ENCODE measurements at places on chromosomes 12 and 14.
A peak's percentile ranks its signal among the peaks of the same experiment; 100 is the strongest.

DNA sequence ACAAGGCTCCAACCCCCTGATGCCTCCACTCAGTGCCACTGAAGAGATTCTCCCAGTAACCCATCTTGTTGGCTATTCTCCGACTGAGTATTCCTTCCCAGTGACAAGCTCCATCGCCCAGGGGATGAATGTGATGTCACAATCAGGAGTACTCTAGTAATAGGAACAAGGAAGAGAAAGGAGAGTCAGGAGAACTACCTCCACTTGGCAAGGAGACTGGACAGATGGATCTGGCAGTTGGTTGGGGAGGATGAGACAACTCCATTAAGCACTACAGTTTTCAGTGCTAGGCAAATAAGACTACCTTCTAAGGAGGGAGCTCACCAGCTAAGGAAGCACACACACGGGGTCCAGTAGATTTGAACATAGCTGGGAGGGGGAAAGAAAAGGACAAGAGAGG is 5.3 kb downstream of the RNF41 start:
- DNase-seq = no peak

DNA sequence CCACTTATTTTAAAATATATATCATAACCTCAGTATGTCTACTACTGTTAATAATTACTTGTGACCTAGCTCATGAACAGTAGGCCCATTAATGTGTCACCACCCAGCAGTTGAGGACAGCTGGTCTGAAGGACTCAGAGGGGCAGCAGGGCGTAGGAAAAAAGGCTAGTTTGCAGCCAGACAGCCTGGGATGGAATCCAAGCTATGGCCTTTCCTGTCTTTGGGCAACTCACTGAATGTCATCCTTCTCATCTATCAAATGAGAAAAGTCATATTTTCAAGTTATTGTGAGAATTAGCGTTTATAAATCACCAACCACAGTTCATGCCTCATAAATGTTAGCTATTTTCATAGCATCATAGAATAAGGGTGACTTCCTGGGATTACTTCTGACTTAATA is 12.3 kb downstream of the DENND5B start:
- no peak for DNase-seq

- peak; percentile 2 for DNase-seq
Observed at GRCh38 chr14:24052656-24053547, 1.1 kb downstream of the CARMIL3 start.

DNA sequence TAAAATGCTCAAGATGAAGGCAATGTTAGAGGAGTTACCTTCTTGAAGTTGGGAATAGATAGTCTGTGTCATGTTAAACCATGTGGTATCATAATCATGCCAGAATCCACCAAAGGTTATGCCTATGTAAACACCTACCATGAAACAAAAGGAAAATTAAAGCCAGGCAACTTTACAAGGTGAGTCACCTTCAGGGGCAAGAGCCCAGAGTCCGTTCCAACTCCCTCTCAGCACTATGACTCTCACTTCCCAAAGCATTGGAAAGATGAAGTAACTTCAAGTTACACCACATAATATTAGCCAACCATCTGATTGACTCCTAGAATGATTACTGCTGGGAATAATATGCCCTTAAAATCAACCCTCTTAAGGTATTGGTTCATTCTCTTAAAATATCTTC is 38.5 kb downstream of the CATSPERB start:
- no peak for DNase-seq

Data from 8988T (cell line).